ENCODE measurements at places on chromosomes 16 and 17.
A peak's percentile ranks its signal among the peaks of the same experiment; 100 is the strongest.

- no peak for DNase-seq
Observed at GRCh38 chr17:18185832-18186626, 2.4 kb downstream of the ALKBH5 start.

- no peak for DNase-seq
Observed at GRCh38 chr16:67270931-67271338, 8.4 kb upstream of the PLEKHG4 start.

- DNase-seq, result no peak
Observed at GRCh38 chr17:55822028-55822427, 71.2 kb downstream of the PCTP start.

DNA sequence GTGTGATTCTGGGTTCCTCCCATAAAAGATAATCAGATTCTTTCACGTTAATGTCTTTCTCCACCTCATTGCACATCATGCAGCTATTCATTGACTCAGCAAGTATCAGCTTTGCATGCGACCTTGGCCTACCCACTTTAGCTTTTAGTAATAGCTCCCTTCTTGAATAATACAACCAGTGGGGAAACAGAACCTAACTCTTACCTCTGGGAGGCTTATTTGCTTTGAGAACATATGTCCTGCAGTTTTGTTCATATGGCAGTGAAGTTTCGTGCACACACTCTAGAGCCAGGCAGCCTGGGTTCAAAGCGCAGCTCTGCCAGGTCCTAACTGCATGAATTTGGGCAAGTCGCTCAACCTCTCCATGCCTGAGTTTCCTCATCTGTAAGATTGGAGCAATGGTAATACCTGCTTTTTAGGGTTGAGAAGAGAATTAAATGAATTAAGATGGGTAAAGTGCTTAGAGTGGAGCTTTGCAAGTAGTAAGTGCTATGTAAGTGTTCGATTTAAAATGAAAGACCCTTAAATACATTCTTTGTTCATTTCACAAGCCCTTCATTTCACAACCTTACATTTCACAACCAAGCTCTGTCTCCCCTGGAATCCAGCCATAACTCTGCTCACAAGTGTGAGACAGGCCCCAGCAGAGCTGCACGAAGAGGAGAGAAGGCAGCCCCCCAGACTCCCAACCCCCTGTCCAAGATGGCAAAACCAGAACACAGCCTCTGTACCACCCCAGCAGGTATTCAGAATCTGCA is 29.3 kb downstream of the MAPT start:
- no peak for DNase-seq

DNA sequence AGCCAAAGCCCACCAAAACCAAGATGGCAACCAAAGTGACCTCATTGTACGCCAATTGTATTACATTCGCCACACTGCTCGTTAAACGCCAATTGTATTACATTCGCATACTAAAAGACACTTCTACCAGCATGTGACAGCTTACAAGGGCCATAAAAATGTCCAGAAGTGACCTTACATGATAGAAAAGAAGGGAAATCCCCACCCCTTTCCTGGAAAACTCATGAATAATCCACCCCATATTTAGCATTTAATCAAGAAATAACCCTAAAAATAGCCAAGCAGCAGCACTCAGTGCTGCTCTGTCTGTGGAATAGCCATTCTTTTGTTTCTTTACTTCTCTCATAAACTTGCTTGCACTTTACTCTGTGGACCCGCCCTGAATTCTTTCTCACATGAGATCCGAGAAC is 25.7 kb downstream of the PSMD7 start:
- DNase-seq, result no peak

DNA sequence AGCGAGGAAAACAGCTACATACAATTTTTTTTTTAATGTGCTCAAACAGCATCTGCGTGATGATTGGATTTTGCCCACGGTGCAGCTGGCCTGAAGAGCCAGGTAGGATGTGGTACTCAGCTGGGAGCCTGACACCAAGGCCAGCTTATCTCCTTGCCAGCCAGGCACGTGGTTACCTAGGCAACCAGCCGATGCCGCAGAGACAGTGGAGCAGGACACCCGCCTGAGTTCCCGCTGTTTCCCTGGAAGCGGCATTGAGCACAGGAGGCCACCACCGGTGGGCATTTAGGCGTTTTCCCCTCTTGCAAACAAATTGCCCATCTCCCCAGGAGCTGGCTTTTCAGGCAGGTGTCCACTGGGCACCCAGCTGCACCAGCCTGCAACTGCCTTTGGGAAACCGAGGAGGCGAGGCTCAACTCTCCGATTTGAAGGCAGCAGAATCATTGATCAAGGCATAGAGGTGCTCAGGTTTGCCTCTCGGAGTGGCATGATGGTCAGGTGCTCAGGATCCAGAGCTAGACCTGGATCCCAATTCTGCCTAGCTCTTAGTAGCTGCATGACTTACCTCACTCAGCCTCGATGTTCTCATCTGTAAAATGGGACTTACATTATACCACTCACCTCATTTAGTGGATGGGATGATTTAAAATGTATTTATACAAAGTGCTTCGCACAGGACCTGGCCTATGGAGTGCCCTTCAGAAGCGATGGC is 137.5 kb upstream of the PLCG2 start:
- no peak for DNase-seq

GRCh38 chr16:85195271-85195647 is 83.0 kb upstream of the CIBAR2 start:
- DNase-seq, result no peak

GRCh38 chr17:82832411-82832810 is 7.4 kb downstream of the ZNF750 start:
- peak; percentile 20 for DNase-seq

DNA sequence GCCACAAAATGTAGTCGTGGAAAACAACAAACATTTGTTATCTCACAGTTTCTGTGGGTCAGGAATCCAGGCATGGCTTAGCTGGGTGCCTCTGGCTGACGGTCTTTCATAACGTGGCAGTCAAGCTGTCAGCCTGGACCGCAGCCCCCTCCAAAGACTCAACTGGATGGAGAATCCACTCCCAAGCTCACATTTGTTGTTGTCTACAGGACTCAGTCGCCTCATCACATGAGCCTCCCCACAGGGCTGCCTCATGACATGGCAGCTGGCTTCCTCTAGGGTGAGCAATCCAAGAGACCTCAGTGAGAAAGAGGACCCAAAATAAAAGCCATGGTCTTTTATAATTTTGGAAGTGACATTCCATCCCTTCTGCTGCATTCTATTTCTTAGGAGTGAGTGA is 34.7 kb upstream of the AKAP1 start:
- DNase-seq, result no peak

DNA sequence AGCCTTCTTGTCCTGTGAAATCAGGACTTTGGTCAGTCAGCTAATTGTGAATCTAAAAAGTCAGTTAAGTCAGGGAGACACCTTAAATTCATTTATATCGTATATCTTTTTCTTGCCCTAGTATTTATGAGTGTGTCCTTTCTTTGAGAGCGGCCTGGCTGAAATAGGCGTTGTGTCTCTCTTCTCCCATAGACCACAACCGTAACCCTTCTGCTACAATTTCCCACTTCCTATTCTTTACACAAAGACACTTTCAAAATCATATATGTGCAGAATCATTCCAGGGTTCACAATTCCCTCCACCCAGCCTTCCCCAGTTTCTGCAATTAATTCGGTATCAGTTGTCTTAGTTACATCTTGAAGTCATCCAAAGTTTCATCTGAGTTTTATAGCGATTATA is 14.0 kb upstream of the COTL1 start:
- no peak for DNase-seq

GRCh38 chr17:61431594-61432311 is 20.5 kb upstream of the TBX4 start:
- DNase-seq, result no peak

DNA sequence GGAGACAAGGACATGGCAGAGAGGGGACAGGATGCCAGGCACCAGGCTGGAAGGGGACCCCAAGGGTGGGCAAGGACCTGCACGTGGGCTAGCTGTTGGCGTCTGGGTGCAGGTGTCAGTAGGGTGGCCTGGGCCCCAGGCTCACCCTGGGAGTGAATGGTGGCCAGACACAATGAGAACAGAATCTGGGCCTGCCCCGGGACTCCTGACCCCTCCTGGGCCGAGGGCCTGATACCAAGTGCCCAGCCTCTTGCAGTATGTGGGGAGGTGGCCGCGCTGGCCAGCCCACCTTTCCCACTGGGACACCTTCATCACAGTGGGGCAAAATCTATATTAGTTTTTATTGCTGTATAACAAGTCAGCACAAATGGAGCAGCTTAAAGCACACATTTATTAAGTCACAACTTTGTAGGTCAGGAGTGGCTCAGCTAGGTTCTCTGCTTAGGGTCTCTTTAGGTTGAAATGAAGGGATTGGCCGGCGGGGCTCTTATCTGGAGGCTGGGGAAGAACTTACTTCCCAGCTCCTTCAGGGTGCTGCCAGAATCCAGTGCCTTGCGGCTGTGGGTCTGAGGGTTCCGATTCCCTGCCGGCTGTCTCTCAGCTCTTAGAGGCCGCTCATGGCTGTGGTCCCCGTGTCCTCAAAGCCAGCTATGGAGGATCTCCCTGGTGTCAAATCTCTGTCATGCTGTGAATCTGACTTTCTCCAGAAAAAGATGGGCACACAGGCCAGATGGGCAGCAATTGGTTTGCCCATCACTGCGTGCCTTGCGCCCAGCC is 3.6 kb downstream of the PRSS33 start:
- no peak for DNase-seq

GRCh38 chr16:83952940-83953795 is at the start of gene OSGIN1:
Gene OSGIN1, plus strand, starts transcription at chr16:83953240. Its CDS starts 4,432 bp downstream, at chr16:83957672.
- peak; percentile 96 for DNase-seq

DNA sequence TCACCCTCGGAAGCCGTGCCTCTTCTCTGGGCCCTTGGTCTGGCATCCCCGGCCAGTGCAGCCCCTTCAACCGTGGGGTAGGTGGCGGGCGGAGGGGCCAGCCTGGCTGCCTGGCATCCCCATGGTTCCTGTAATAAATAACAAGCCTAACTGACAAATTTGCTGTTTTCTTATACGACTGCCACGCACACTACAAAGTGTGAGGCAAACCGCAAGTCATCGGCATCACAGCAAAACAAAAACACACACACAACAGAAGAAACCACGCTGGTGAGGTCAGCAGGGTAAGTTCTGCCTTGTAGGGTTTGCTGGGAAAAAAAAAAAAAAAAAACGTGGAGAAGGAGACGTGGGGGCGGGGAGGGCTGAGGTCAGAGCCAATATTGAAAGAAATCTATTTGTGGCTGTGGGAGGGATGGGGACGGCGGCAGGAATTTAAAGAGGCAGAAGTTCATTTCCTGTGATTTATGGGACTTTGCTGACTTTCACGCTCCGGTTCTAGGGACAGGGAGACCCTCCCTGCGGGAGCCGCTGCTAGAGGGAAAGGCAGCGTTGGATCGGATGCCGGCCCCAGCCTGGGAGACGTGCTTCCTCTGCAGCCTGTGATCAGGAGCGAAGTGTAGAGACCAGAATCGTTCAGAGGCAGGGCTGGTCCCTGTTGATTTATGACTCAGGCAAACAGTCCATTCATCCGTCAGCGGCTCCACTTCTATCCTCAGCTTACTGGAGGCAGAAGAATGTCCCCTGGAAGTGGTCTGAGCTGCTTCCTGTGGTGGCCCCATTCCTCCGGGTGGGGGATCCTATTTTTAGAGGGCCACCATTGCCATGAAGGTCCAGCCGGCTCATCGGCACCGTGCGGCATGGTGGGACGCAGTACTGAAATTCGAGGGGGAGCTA is 162.8 kb downstream of the FOXL1 start:
- no peak for DNase-seq

GRCh38 chr17:77449908-77450741 is 309.4 kb downstream of the SEC14L1 start:
- peak; percentile 82 for DNase-seq

DNA sequence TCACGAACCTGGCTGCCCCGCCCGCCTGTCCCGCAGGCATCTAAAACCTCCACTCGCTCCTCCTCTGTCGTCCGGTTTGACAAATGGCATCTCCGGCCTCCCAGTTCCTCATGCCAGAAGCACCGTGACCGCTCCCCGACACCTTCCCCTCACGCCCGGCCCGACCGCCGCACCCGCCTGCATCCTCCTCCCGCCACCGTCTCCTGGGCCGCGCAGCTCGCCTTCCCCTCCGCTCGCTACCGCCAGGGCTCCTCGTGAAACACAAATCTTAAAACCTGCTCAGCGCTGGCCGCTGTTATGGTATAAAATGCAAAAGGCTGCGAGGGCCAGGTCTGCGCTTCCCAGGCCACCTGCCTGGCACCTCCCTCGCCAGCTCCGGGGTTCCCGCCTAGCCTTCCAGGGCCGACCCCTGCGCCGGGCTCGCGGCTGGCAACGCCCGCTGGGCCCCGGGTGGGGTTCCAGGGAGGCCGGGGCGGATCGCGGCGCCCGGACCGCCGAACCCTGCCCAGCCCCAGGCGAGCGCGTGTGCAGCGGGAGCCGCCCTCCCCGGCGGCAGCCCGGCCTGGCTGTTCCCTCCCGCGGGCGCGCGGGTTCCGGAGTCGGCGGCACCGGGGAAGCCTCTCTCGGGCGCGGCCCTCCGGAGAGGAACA is 488 bp downstream of the SPSB3 start:
- peak; percentile 38 for DNase-seq

Data from left colon (tissue), 2 donors.